Liver (tissue), 10 donors: ENCODE measurements at places on chromosomes 6 and 20.

- DNase-seq, result no peak
These were observed 272.9 kb upstream of the KCNQ5 start for GRCh38 chr6:72348926-72349325.

- DNase-seq, result no peak
These were observed 150.0 kb upstream of the RIPOR2 start for GRCh38 chr6:25085756-25086155.

GRCh38 chr6:117469791-117470190, 12.7 kb upstream of the DCBLD1 start:
- DNase-seq, result no peak

DNA sequence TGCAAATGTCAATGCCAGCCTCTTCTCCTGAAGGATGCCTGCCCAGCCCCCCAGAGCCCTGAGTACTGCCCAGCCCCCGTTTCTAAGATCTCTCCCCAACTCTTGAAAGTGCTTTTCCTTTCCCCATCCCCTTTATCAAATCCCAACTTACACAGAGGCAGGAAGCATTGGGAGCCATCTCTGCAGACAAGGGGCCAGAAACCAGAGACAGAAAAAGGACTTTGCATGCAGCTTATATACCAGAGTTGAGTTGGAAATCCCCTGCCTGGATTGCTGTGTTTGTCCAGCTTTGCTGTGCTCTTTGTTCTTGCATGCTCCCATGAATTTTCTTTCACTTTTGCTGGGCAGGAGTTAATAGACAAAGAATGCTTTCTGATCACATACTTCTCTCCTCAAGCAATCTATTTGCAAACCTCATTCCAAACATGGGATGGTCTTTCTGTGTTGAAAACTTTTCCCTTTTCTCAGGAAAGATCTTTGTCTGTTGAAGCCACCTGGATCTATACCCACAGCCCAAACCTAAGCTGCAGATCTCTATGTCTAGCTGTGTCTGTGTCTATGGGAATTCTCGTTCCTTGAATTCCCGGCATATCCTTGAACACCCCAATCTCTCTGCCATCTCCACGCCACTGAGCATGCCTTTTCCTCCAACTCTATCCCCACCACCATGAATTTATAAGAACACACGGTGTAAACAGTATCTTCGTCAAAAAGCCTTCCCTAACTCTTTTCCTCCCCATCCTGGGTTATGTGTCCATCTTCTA, at the start of gene UBD:
TSS of gene UBD (minus strand) at position 209 of the 764 bp plus-strand sequence. CDS start at position 178, 31 bp downstream.
- no peak for DNase-seq

- no peak for DNase-seq
These were observed 75.1 kb downstream of the ADGRG6 start for GRCh38 chr6:142376800-142377496.

- DNase-seq, result no peak
These were observed 241.4 kb downstream of the IBTK start for GRCh38 chr6:82006027-82006738.

GRCh38 chr6:91633374-91634111, 1046.7 kb upstream of the MAP3K7 start:
- DNase-seq, result no peak

DNA sequence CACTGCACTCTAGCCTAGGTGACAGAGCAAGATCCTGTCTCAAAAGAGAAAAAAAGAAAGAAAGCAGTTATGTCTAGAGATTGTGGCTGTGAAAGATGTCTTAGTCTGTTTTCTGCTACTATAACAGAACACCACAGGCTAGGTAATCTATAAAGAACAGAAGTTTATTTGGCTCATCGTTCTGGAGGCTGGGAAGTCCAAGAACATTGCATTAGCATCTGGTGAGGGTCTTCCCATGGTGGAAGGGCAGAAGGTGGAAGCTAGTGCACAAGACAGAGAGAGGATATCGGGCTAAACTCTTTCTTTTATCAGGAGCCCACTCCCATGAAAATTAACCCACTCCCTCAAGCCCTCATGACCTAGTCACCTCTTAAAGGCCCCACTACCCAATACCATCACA, 16.2 kb upstream of the RALY start:
- no peak for DNase-seq

- DNase-seq, result no peak
These were observed 153.5 kb downstream of the HDGFL1 start for GRCh38 chr6:22722913-22723312.

- DNase-seq, result no peak
These were observed 32.2 kb downstream of the MYLK4 start for GRCh38 chr6:2718334-2719092.

- DNase-seq, result no peak
These were observed 637.0 kb downstream of the COL12A1 start for GRCh38 chr6:74568861-74569260.

DNA sequence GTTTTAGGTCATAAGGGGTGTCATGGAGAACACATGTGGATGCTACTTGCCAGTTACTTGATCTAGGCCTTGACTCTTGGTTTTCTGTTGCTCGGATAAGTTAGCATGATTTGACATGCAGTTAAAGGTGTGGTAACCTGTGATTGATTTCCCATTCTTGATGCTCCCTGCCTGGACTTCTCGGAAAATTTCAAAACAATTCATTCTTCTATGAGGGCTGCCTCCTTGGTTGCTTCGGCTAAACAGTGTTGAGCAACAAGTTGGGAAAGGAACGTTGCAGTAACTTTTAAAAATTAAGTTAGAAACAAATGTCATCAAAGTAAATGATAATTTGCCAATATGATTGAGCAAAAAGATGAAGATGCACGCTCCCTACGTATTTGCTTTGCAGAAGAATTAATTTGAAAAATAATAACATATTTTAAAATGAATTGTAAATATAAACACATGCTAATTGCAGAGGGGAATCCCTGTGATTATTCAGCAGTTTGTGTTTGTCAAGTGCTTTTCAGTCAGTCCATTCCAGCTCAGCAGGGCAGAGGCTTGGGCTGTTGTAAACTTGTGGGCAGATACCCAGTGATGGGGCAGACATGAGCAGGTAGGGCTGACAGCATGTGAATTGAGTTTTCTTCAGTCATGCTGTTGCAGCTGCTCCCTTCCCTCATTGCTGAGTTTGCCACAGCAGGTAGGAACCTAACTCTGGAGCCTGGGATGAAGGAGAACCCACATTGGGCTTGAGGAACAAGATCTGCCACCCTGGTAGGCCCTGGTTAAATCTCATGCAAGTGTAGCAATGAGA, 110.2 kb downstream of the ESR1 start:
- DNase-seq, result no peak

GRCh38 chr20:20731000-20731944, 18.8 kb upstream of the RALGAPA2 start:
- DNase-seq, result no peak
